ENCODE measurements at places on chromosomes 4 and X. TPM values are rescaled to one million over a fixed set of nuclear protein-coding genes. Genes with fewer than 3 reads are reported as not detected.

DNA sequence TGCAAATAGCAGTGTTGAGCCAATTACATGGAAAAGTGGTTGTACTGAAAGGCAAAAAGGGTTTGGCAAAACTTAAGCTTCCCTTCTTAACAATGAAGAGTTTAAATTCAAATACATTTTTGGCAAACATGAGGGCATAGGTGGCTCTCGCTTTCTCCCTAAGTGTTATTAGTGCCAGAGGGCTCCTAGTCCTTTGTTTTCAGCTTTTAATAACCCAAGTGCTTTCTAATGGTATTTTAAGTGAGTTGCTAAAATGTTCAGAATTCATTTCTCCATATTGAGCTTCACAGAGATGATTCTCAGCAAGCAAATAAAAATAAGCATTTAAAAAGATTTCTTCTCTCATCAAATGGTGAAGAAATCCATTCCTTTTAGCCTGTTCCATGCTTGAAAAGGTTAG lies 123.7 kb downstream of the HS6ST2 start:
- DNase-seq: no peak

GRCh38 chr4:85610450-85610849 lies 135.5 kb downstream of the ARHGAP24 start:
- no peak for DNase-seq

DNA sequence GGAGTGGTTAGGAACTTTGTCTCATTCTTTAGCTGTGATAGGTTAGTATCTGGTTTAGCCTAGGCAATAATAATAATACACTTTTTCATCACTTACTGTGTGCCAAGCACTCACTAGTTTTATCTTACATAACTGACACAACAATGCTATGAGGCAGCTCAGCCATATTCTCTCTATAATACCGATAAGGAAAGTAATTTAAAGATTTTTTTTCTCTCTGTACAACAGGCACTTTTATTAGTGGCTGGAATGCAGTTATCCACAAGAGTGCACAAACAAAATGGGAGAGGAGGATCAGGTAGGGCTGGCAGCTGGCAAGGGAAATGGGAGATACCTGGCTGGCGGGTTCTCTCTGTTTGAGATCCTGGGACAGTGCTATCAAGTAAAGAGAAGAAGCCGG lies 7.6 kb downstream of the RELL1 start:
- no peak for DNase-seq

GRCh38 chr4:600166-600565 lies 24.1 kb upstream of the TMEM271 start:
- no peak for DNase-seq

GRCh38 chr4:95231681-95232080 lies 317.1 kb downstream of the UNC5C start:
- no peak for DNase-seq

GRCh38 chr4:94961420-94961819 lies 203.7 kb downstream of the BMPR1B start:
- DNase-seq: no peak

- DNase-seq: no peak
Measured at GRCh38 chr4:126897038-126897437, 735.7 kb upstream of the INTU start.

DNA sequence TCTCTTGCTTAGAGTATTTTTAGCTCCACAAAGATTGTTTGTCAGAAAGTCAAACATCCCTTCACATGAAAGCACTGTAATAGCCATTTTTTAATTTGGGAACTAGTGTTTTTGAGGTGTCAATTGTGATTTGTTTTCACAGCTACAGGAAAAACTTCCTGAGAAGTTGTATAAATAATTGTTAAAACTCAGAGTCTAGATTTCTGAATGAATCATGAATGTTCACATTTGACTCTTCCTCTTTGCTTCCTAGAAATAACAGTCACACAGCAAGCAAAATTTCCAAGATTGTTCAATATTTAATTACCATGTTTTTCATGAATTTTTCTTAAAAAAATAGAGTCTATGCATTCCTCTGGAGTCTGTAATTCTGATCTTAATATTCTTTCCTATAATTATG lies 156.9 kb upstream of the SLC7A11 start:
- DNase-seq: no peak

DNA sequence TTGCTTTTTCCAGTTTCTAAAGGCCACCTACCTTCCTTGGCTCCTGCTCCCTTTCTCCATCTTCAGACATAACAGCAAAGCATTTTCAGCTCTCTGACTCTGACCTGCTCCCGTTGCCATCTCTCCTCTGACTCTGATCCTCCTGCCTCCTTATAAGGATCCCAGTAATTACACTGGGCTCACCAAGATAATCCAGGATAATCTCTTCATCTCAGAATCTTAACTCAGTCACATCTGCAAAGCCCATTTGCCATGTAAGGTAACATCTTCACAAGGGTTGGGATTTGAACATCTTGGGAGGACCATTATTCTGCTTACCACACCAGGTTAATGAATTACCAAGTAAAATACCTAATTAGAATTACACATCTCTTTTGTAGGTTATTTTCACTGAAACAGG lies 41.3 kb upstream of the MAGED1 start:
- no peak for DNase-seq

DNA sequence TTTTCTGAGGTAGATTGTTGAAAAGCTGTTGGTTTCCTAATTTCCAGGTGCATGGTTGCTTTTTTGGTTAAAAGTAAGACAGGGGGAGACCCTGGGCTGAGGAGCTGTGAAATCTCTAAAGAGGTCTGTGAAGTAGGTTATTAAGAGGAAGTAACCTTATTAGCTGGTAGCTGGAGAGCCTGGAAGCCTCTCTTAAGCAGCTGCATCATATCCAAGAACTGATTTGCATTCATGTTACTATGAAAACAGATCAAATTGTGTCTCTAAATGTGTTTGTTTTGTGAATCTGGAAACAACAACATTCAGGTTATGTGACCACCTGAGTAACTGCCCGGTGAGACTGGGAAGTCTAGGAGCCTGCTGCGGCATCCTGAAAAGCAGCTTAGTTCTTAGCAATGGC lies 54.1 kb downstream of the ARHGAP10 start:
- DNase-seq: no peak

DNA sequence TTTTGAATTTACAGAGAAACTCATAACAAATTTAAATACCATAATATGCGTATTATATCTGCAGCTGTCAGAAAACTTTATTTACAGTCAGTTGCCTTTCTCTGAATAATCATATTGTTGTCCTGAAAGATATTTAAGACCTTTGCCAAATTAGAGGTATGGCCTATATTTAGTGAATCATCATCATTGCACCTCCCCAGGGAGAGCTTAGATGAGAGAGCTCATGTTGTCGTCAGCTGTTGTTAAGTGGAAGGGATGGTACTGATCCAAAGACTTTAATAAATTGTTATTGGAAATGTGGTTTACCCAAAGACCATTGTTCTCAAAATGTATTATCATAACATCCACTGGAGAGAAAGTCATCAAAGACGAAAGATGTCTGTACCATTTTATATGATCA lies 128.6 kb downstream of the HTR2C start:
- DNase-seq: no peak

DNA sequence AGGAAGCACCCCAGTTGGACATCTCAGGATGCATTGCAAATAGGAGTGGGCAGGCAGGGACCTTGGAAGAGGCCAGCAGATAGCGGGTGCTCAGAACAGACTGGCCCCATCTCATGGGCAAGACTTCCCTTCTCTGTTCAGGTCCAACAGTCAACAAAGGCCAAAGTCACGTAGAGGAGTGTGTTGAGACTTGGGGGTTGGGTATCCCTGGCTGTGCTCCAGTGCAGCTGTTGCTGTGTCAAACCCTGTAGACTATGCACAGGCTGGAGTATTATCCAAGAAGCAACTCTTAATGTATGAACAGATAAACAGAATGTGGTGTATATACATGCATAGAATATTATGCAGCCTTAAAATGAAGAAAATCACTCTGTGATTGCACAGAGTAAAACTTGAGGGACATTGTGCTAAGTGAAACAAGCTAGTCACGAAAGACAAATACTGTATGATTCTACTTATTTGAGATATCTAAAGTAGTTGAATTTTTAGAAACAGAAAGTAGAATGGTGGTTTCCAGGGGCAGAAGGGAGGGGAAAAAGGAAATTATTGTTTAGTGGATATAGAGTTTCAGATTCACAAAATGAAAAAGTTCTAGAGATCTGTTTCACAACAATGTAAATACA lies 192.1 kb upstream of the LCORL start:
- DNase-seq: no peak

GRCh38 chr4:107408968-107409367 lies 311.1 kb downstream of the PAPSS1 start:
- DNase-seq: no peak

DNA sequence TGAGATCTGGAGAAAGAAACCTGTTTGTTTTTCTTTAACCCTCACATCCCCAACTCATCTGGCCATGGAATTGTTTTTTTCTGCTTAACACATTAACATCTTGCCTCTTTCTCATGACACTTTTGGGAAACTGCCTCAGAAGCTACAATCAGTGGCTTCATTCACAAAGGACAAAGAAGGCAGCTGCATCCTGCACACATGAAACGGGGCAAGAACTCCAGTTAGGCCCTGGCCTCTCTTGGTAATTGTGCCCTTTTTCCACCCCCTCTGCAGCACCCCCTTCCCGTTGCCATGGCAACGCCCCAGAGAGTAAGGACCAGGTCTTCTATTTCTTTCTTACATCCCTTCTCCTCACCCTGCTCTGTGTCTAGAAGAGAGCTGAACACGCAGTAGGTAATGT lies 103.4 kb downstream of the PDGFRA start:
- DNase-seq: no peak

GRCh38 chrX:2502120-2502667 lies 1.4 kb upstream of the DHRSX start:
- no peak for DNase-seq

DNA sequence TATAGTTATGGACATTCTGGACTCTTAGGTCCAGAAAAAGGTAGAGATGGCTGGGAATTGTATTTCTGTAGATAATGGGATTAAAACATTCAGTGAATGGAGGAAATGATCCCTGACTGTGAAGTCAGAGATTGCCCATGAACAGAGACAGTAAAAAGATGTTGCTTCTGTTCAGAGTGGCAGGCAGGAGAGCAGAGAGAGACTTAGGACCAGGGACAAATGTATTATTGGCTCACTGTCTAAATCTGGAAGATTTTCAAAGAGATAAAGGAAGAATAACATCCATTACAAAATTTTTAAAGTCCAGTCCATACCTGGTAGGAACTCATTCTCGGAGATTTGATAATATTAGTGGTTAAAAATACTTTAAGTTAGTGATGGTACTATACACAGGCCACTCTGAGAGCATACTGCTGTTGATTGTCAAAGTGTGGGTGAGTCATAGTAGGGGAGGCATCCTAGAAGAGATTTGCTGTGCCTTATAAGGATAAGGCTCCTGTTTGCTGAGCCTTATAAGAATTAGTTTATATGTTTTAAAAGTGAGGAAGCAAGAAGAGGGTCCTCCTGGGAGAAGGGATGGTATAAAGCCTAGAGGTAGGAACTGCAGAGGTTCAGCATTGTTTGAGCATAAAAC lies 53.0 kb downstream of the JADE3 start:
- no peak for DNase-seq

- no peak for DNase-seq
Measured at GRCh38 chr4:85995361-85995760, 364.5 kb downstream of the MAPK10 start.

DNA sequence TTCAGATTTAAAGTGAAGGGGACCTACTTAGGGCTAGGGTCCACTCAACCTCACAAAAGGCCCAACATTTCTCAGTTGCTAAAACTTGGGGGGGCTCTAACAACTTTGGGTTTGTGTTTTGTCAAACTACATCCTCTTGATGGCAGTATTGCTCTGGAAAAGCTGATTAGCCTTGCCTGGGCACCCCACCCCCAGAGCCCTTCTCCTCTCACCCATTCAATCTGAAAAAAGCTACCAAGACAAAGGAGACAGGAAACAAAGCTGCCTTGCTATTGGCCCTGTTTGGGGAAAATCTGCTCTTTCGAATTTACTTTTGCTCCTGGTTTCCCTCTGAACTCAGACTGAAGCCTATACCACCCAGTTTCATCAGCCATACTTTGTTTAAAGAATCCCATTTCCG lies 195.2 kb upstream of the STK26 start:
- DNase-seq: no peak

GRCh38 chr4:63020661-63021060 lies 1388.6 kb downstream of the TECRL start:
- no peak for DNase-seq

DNA sequence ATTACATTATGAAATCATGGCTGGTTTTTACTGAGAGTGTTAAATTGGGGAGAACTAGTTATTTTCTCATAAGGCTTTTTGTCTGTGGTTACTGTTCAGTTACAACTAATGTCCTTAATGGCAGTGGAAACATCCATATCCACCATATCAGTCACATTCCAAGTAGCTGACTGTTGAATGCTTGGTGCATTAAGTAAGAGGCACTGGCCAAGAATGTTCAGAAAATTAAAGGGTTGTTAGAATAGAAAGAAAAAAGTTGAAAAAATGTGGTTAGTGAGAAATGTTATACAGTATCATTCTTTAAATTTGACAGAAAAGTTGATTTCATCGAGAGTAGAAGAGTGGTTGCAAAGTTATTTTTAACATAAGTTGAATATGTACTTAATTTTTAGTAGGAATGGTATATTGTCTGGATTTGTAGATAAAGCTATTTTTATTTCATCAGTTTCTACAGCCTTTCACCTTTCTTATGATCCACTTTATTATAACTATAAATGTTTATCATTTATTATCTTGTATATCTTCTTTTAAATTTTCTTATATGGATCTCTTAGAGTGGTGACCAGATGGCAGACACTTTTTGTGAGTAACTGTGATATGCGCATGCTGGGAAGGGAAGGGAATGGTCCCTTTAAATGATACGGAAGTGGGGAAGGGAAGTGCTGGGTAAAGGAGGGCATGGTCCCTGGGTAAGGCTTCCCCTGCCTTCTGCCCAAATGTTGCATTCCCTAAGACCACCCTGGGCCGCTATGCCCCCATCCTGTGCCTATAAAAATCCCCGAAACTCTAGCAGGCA lies 2407.1 kb downstream of the ARAP2 start:
- no peak for DNase-seq

DNA sequence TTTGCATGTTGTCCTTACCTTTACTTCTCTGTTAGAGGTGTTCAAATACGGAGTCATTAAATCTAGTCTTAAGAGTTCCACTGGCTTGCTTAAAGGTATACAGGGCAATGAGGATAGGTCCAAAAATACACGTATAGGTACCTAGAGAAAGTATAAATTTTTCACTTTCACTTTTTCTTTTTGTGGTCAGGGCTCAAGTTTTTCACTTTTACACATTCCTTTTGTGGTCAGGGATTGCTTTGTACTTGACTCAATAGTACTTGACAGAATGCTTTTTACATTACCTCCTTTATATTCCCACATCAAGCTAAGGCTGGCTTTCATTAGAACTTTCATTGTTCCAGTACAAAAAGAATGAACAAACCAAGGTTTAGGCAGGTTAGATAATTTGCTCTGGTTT lies 21.7 kb downstream of the TMEM184C start:
- DNase-seq: no peak

Gene ARMCX4
- polyA plus RNA-seq: 49.6 TPM

Gene CT45A5
- polyA plus RNA-seq: 0.31 TPM

Gene TMEM156
- 0.13 TPM for polyA plus RNA-seq

Gene SSX1
- polyA plus RNA-seq: not detected

Gene FGFBP1
- not detected for polyA plus RNA-seq

Gene MAGED4
- polyA plus RNA-seq: 60.3 TPM

Gene PCDH18
- polyA plus RNA-seq: 46.1 TPM

Gene MAGEA4
- not detected for polyA plus RNA-seq

Gene RHOXF2
- 0.06 TPM for polyA plus RNA-seq

All from hindlimb muscle (tissue), 1 donor.